ENCODE measurements at places on chromosomes 12 and 14. TPM values are rescaled to one million over a fixed set of nuclear protein-coding genes. Genes with fewer than 3 reads are reported as not detected.
A peak's percentile ranks its signal among the peaks of the same experiment; 100 is the strongest.

GRCh38 chr12:54360717-54361456 is 3.4 kb downstream of the GPR84 start:
- H3K27ac ChIP-seq, result peak overlapping the region; percentile 92
- no peaks in the 10 kb centered on the region for H3K36me3 ChIP-seq
- peaks cover 20% of the 10 kb centered on the region for H3K4me1 ChIP-seq

DNA sequence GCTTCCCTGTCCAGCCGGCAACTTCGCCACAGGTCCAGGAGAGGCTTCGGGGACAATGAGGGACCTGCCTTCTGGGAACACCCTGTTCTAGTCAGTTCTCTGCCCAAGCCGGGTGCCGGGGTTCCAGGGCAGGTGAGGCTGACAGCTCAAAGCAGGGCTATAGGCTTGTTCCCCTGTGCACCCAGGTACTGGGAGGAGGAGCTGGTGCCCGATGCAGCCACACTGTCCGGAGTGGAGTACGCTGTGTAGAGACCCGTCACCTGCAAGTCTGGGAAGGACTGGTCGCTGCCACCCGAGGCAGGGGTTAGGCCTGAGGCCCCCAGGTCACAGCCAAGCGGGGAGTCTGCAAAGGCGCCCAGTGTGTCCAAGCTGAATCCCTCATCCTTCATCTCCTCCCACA is 29.6 kb downstream of the FOXN4 start:
- H3K4me1 ChIP-seq, result peaks cover 6% of the 10 kb centered on the region
- H3K4me3 ChIP-seq, result no peak overlapping the region
- no peaks in the 10 kb centered on the region for H3K36me3 ChIP-seq

- H3K27ac ChIP-seq, result no peak overlapping the region
- H3K4me3 ChIP-seq, result no peak overlapping the region
- no peaks in the 10 kb centered on the region for H3K4me1 ChIP-seq
- no peak for DNase-seq
- no peaks in the 10 kb centered on the region for H3K36me3 ChIP-seq
- no peaks in the 10 kb centered on the region for H3K27me3 ChIP-seq
Observed at GRCh38 chr14:21921453-21921852, 247.8 kb upstream of the OR4E1 start.

DNA sequence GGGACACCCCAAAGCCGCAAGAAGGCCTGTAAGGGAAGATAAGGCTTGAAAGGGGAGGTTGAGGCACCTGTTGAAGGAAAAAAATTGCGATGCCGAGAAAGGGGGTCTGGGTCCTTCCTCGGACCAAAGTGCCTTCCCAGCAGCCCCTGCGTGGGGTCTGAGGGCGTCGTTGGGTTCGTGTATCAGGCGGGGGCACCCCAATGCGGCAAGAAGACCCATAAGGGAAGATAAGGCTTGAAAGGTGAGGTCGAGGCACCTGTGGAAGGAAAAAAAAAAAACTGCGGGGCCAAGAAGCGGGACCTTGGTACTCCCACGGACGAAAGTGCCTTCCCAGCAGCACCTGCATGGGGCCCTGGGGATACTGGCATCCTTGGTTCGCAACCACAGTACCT is 277.5 kb downstream of the ALG10 start:
- DNase-seq, result no peak
- H3K4me1 ChIP-seq, result no peaks in the 10 kb centered on the region
- no peaks in the 10 kb centered on the region for H3K27me3 ChIP-seq
- no peak overlapping the region for H3K4me3 ChIP-seq
- H3K27ac ChIP-seq, result no peak overlapping the region

DNA sequence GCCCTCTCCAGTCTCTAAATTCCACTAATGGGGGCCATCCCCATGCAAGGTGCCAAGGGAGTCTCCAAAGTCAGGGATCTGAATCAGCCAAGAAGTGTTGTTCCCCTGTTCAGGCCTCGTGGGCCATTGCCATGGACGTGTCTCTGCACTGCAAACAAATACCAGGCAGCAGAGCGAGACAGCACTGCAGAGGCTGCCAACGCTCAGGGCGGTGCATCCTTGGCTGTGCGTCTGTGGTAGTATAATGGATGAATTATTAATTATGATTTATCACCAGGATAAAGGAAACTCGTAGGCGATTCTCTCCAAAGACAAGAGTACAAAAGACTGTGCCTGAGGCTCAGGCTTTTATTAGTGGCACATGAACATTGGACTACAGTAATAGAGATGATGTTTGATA is 122.3 kb upstream of the NTF3 start:
- no peak overlapping the region for H3K27ac ChIP-seq
- no peaks in the 10 kb centered on the region for H3K27me3 ChIP-seq
- H3K4me1 ChIP-seq, result no peaks in the 10 kb centered on the region
- no peaks in the 10 kb centered on the region for H3K36me3 ChIP-seq
- DNase-seq, result no peak
- no peak overlapping the region for H3K4me3 ChIP-seq

- peak overlapping the region; percentile 23 for H3K4me3 ChIP-seq
- H3K36me3 ChIP-seq, result no peaks in the 10 kb centered on the region
- peaks cover 42% of the 10 kb centered on the region for H3K4me1 ChIP-seq
- DNase-seq, result no peak
- H3K27ac ChIP-seq, result no peak overlapping the region
Observed at GRCh38 chr14:37599507-37600368, 4.3 kb downstream of the TTC6 start.

DNA sequence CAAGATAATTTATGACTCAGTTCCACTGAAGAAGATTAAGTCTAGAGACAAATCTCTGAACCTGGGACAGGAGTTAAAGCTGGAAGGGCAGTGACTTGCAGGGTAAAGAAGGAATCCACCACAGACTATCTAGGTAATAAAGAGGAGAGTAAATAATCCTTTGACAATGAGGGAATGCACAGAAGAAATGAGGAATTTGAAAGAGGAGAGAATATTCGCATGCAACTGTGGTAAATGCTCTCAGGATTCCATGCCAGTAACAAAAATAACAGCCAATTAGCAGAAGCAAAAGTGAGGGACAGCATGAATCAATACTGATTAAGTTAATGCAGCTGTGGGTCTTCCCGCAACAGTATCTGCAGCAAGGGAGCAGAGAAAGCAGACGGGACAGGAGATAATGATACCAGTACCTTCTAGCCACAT is 77.0 kb downstream of the KITLG start:
- H3K4me1 ChIP-seq, result peaks cover 18% of the 10 kb centered on the region
- no peak overlapping the region for H3K4me3 ChIP-seq
- H3K27ac ChIP-seq, result no peak overlapping the region
- no peak for DNase-seq
- peaks cover 27% of the 10 kb centered on the region for H3K36me3 ChIP-seq

GRCh38 chr12:51980051-51980808 is 26.5 kb upstream of the TAMALIN start:
- peaks cover 85% of the 10 kb centered on the region for H3K36me3 ChIP-seq
- no peak overlapping the region for H3K4me3 ChIP-seq
- H3K27ac ChIP-seq, result no peak overlapping the region

SCN8A gene
- 0.42 TPM for total RNA-seq

MANSC4 gene
- total RNA-seq, result 0.39 TPM

KRT75 gene
- not detected for total RNA-seq
